Common myeloid progenitor, CD34-positive (primary cell): ENCODE measurements at places on chromosomes 4 and X.

DNA sequence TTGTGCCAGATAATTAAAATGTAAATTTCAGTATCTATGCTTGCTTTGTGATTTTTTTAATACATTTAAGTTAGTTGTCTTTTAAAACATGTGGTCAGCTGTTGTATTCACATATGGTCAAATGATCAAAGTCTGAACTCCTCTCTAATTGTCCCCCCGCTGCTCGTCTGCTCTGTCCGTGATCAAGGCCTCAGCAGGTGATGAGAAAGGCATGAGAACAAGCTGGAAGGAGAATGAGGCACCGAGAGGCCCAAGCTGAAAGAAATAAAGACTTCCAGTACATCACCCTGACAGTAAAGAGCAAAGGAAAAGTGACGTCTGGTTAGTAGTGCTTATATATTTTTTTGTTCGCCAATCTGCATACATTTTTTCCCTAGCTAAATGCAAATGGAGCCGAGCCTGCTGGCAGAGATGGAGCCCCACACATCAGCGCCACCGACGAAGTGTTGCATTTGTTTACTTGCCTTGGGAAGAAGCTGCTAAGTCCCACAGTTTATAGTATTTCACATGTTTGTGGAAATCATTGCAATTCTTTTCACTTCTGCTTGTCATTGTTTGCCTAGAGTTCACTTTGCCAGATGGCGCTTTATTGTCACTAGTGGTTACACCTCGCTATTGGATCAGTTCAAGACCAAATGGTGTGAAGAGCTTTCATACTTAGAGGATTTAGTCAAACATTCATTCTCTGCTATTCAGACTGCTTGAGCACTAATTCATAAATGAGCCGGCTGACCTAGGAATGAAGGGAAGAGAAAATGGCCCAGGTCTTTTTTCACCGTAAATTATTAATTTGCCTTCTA is 181.5 kb downstream of the ZIC3 start:
- DNase-seq: no peak

GRCh38 chrX:29797156-29797555 is 418.2 kb upstream of the MAGEB2 start:
- DNase-seq: no peak

GRCh38 chr4:65546882-65547416 is 123.3 kb downstream of the EPHA5 start:
- DNase-seq: no peak

- no peak for DNase-seq
These were observed 23.3 kb downstream of the ZNF280C start for GRCh38 chrX:130245441-130245840.

DNA sequence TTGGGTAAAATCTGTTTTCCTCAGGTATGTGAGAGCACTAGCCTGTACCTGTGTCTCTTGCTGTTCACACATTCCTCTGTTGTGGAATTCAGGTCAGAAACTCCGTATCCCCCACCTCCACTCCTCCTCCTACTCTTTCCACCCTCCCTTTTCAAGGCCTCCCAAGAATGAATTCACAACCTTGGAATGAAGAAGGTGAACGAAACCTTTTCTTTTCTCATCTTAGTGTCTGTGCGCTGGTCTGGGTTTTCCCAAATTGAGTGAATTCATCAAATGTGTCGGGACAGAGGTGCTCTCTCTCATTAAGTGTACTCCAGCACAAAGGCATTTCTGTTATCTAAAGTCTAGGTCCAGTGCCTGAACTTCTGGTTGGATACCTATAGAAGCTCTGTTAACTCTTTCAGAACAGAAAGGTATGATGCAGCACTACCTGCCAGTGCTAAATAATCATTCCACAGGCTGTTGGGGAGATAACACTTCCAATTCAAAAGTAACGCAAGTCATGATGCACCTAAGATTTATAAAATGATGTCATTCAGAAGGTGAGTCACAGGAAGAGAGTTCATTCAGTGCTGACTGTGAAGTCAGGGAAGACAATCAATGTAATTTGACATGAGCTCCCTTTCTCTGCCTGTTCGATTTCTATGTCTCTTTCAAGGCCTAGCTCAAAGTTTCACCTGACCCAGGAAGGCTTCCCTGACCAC is 41.9 kb downstream of the COL4A6 start:
- no peak for DNase-seq

DNA sequence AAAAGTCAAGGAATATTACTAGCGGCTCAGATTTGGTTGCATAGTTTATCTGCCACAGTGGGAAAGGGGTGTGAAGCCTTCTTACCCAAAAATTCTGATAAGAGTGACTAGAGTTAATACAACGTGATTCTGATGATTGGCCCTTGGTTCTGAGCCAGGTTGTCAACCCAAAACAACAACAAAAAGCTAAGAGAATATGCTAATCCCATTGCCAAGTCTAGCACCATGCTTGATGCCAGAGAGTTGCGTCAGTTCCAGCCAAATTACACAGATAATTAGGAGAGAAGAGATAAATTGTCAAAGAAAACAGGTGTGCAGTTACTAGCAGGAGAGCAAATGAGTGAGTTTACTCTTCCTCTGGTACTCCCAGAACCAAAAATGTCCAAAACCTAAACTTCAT is 287.4 kb upstream of the AGA start:
- no peak for DNase-seq

GRCh38 chrX:125953814-125954213 is 212.3 kb downstream of the DCAF12L2 start:
- DNase-seq: no peak

DNA sequence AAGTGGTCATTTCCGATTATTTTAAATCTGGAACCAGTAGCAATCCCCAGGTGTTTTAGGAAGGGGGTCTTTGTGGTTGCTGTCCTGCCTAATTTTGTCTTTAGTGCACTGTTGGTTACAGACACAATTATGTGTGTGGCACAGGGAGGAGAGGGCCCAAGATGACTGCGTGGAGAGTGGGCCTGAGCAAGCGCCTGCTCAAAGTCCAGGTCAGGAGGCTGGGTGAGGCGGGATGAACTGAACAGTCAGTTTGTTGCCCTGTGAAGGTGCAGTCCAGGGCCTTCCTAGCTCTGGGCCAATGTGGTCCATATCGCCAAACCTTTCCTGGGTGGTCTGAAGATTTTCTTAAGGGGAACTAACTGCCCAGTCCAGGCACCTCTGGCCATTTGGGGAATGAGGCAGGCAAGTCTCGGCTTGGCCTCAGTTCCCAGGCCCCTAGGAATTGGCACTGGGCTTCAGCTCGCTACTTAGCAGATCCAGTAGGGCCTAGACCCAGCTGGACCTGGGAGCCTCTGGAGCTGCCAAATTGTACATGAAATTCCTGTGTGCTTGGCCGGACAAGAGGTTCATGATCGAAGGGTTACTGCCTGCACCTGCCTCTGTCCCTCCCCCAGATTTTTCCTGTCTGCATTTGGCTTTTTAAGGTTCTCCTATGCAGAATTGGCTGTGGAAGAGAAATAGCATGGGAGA is 47.6 kb downstream of the ANAPC4 start:
- DNase-seq: no peak

- peak; percentile 90 for DNase-seq
These were observed 169.9 kb upstream of the AADAT start for GRCh38 chr4:170259631-170260153.

- DNase-seq: no peak
These were observed 4.9 kb upstream of the TLR10 start for GRCh38 chr4:38787693-38788092.

DNA sequence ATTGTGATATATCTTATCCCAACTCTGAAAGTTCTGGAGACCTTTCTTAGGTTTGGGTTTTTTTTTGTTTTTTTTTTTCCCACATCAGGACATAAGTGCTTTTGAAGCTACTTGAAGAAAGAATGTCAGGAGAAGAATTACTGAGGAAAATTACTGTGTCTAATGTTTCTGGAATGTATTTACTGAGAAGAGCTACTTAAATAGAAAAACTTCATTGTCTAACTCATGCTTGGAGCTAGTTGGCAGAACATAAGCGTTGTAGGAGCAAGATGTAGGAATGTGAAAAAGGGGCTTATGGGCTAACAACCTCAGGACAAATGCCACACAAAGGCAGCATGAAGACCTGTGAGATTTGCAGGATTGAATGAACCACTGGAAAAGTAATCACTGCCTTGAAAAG is 166.6 kb upstream of the GLRA2 start:
- no peak for DNase-seq

DNA sequence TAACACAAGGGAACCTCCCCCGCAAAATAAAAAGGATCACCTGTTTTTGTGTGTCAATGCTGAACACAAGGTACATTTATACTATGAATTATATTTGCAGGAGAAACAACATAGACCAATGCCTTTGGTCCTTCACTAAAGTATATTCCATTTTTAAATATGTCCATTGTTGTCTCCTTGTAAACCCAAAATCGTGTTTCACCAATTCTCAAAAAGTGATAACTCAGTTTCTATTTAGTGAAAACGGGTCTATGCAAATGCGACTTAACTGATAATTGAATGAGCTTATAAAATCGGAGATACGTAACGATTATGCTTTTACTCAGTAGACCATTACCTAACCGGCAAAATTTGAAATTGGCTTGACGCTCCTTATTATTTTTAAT is 2.1 kb downstream of the BRWD3 start:
- no peak for DNase-seq

- no peak for DNase-seq
These were observed 38.4 kb upstream of the ARHGEF6 start for GRCh38 chrX:136819031-136819703.

- no peak for DNase-seq
These were observed 100.5 kb upstream of the TBC1D9 start for GRCh38 chr4:140856621-140857062.

GRCh38 chrX:80648023-80648422 is 161.7 kb downstream of the BRWD3 start:
- DNase-seq: no peak

- DNase-seq: no peak
These were observed 188.1 kb downstream of the QDPR start for GRCh38 chr4:17323554-17324385.

GRCh38 chrX:8820910-8821527 is 19.8 kb upstream of the FAM9A start:
- no peak for DNase-seq

DNA sequence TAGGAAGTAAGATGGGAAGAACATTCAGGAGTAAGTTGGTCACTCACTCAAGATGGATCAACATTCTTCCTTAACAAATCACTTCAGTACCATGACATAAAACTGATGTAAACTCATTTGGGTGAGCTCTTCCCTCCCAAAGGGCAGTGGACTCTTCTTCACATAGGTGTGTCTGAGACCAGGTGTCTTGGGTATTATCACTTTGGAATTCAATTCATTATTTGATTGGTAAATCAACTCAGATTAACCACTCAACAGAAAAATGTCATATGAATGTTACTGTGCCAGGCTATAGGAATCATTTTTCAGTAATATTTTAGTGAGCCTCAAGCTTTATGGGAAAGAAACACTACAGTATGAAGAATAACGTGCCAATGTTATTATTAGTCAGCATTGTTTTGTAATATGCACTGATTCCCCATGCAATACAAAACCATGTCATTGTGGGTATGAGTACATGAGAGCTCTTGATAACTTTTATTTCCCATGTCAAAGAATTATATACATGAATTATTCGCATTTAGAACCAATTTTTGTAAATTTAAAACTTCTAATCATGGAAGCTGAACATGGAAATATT is 58.6 kb upstream of the ETNPPL start:
- no peak for DNase-seq

- DNase-seq: no peak
These were observed 232.9 kb downstream of the ARAP2 start for GRCh38 chr4:36011381-36011780.

- no peak for DNase-seq
These were observed 62.1 kb upstream of the AP1S2 start for GRCh38 chrX:15916704-15917084.

GRCh38 chrX:3990569-3990968 is 277.1 kb upstream of the PRKX start:
- no peak for DNase-seq

DNA sequence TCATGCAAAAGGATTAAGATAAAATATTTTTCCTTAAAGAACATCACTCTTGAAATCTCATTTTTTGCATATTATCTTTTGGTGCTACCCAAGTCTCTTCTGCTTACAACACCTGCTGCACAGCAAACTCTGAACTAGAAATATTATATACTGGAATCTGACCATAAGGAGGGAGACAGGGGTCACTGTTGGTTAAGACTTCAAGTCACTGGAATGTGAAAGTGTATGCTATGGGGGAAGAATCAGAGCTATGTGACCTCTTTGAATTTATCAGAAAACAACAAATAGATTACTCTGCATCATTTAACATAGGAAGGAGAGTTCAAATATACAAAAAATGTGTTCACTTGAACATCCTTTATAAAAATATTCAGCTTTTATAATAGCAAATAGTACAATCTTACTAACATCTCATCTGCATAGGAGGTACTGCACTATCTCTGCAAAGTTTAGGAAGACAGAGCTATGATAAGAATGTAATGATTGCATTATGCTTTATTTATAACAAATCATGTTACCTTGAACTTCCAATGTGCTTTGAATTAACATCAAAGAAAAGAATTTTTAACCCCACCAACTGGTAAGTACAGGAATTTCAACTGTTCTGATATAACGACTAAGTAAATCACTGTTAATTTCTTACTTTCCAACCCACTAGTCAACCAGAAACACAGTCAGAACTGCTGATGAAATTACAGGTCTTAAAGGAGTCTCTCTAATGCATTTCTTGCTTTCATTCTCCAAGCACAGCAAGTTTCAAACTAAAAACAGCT is 69.8 kb downstream of the ZNF827 start:
- DNase-seq: peak; percentile 38

DNA sequence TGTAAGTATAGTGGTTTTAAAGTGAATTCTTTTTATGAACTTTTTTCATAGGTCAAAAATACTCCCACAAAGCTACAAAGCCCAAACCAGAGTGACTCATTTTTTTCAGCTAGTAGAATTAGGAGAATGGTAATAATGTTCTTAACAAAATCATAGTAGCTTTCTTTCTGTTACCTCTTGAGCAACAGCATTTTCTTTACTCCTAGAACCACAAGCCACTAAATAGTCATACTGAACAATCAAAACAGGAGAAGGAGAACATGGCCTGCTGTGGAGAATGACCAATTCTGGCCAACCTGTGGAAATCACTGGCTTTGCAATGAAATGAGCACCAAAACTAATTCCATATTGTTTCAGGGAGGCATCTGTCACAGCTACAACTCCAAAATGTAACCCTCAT is 112.9 kb downstream of the AMMECR1 start:
- DNase-seq: no peak

DNA sequence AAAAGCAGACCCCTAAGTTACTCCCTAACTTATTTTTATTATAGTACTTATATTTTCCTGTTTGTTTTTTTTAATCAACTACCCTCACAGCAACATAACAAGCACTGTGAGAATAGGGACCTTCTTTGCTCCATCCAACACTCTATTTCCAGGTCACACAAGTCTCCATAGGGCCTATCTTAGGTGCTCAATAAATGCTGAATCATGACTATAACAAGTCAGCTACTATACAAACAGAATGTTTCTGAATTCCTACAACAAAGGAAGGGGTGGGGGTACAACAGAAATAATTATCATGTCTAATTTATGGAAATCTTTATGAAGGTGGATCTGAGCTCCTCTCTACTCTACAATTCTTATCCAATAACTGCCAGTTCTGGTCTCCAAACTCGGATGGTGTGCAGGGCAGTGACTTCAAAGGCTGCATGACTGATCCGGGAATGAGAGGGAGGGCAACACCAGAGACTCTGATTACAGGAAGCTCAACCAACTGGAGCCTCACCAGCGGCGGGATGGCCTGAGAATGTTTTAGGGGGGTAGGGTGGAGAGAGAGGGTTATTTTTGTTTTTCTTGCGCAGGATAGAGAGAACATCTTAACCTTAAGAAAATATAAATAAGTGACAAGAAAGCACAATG is 71.1 kb downstream of the HADH start:
- DNase-seq: no peak
